Activated naive CD8-positive, alpha-beta T cell treated with anti-CD3 and anti-CD28 coated beads, Interleukin-2, amount 10 ng/mL, durations not matched to agents 7 days and 5 days (primary cell): ENCODE measurements at places on chromosomes 16 and 17. TPM values are rescaled to one million over a fixed set of nuclear protein-coding genes. Genes with fewer than 3 reads are reported as not detected.
A peak's percentile ranks its signal among the peaks of the same experiment; 100 is the strongest.

NOL3 gene
- 17.7 TPM for total RNA-seq

DOC2B gene
- not detected for total RNA-seq

- peak; percentile 80 for DNase-seq
Observed at GRCh38 chr17:43211480-43212402, at the start of gene TMEM106A. TSS of gene TMEM106A (plus strand) at chr17:43211875. CDS start at chr17:43213042, 1,167 bp downstream.

DNA sequence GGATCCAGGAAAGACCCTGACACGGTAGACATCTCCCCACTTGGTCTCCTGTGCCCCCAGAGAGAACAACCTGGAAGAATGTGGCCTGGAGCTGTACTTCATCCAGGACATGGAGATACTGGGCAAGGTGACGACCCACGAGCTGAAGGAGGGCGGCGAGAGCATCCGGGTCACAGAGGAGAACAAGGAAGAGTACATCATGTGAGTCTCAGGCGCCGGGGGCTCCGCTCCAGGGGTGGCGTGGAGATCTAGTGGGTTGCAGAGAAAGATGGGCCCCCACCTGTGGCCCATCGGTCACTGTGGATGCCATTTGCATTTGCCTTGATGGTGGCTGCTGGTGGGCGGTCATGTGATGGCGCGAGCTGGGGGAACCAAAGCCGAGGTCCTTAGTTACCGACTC, 14.9 kb upstream of the CLEC18A start:
- DNase-seq, result no peak

DNA sequence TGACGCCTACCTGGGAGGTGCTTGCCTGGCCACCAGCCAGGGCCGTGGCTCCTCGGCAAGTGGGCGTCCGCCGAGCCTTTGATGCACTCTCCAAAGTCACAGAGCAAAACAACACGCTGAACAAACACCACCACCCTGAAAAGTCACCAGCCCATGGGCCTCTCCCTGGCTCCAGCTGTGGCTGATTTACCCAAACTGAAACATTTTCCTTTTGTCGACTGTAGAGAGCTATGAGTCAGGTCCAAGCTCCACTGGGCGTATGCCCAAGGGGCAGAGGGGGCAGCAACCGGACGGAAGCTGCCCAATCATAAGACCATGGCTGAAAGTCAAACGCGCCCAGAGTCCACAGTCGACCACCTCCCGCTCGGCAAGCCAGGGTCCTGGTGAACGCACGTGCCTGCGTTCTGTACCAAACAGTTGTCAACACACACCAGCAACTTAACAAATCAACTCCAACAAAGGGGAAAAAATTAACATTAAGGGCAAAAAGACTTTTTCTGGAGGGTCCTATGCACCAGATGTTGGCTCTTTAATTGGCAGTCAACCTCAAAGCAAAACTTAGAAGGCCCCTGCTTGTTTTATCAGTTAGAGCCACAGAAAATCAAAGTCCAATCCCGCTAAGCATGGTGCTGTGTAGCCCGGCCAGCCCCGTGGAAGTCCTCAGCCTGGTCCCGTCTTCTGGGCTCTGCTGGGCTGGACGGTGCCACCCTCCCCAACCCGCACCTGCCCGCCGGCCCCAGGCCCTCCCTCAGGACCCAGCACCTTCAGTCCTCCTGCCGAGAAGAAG, 47.3 kb downstream of the TBC1D16 start:
- DNase-seq, result no peak

DNA sequence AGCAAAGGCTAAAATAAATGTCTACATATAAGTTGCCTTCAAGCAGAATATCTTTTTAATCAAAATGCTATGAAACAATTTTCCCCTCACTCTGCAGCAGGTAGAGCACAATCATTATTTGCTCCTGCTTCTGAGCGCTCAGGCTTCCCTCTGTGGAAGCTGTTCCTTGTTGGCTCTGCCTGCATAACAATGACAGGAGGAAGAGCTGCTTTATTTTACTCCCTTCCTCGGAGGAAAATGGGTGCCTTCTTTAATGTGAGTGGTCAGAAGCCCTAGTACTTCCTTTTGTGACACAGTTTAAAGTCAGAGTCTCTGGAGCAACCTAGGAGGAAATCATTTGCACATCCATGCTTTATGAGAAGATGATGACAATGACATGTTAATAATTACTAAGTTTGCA, 492.1 kb downstream of the CDH8 start:
- no peak for DNase-seq

DNA sequence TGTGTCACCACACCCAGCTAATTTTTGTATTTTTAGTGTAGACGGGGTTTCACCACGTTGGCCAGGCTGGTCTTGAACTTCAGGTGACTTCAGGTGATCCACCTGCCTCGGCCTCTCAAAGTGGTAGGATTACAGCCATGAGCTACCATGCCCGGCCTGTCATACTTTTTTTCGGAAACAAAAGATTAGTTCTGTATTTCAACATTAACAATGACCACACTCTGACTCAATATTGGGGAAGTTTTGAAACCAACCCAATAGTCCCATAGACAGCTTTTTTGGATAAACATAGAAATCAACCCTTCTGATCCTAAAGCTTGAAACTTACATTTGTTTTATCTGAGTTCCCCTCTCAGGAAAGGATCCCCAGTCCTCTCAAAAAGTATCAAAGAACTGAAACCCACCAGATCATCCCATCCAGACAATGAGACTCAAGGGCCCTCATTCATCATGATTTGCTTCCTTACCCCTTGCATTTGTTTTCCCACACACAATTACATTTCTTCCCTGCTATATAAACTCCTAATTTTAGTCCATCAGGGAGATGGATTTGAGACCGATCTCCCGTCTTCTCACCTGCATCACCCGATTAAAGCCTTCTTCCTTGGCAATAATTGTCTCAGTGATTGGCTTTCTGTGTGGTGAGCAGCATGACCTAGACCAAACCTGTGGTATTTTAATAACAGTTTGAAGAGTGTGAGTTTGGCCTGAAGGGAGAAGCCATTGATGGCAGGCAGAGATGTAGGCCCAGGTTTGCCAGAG, 7.2 kb upstream of the AGRP start:
- no peak for DNase-seq
